ENCODE measurements at places on chromosomes 3 and 15.

DNA sequence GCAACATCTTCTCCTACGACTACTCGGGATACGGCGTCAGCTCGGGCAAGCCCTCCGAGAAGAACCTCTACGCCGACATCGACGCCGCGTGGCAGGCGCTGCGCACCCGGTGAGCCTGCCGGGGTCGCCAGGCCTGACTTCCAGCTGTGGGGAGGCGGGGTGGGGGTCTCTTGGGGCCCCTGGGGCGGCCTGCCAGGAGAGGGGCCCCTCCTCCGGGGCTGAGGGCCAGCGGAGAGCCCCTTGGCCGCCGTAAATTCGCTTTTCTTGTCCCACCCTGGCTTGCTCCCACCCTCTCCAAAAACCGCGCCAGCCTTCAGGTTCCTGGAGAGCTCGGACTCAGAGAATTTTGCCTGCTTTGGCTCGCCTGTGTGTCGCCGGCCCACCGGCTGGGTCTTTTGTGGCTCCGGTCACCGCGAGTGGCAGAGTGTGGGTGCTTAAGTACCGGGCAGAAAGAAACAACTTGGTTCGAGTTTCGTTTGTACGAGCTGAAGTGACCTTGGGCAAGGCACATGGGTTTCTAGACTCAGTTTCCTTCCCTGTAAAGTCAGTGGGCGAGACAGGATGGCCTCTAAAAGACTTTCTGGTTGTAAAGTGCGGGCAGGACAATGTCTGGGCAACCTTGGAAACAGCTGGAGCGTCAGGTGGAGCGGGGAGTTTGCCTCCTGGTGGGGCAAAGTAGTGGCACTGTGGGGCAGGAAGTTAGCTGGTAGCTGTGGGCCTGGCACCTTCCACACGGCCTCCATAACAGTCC, 976 bp downstream of the ABHD17C start:
- DNase-seq: no peak

- DNase-seq: no peak
Measured at GRCh38 chr3:38297947-38298711, 16.0 kb downstream of the SLC22A14 start.

DNA sequence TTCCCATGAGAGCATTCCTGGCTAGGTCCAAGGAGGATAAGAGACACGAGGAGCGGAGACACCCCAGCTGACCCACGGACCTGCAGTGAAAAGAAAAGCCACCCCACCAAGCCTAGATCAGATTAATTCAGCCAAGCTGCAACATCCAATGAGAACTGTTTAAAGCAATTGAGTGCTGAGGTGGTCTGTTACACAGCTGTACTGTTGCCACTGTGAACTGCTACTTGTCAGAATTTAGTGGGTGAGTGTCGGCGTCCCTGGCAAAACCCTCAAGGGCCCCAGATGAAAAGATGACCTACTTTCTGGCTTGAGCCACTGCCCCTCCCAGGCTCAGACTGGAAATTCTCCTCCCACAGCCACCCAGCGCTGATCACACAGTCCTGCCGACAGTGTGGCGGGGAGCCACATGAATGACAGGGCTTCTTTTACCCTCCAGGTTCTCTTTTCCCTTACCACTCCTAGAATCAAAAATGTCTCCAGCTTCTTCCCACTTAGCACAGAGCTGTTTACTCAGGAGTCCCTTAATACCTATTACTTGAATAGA, 26.4 kb upstream of the KBTBD12 start:
- DNase-seq: no peak

GRCh38 chr15:45536934-45537333, 14.4 kb upstream of the SLC30A4 start:
- no peak for DNase-seq

DNA sequence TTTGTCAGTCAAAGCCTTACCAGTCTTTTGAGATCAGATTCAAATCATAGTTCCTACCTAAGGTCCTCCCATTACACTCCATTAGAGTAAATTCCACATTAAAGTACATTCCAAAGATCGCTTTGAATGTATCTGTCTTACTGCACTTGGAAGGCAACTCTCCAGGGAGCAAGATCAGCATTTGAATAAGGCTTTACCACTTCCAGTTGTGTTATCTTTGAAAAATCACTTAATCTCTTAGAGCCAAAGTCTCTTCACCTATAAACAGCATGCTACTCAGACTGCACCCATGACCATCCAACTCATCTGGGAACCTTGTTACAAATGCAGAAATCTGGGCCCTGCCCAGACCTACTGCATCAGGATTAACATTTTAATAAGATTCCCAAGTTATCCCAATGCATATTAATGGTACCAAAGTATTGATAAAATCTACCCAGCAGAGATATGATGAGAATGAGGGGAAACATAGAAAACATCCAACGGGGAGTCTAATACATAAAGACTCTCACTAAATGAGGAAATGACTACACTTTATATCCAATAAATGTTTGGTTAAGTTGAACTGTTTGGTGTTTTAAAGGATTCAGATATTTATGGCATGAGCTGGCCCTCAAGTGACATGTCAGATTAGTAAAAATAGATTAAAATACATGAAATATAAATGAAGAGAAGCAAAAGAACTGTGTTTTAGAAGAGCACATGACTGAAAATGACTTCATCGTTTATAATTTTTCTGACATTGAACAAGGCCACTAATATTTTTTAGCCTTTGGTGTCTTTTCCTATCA, 75.9 kb downstream of the TNIK start:
- no peak for DNase-seq

- DNase-seq: no peak
Measured at GRCh38 chr15:69749797-69750196, 297.2 kb downstream of the RPLP1 start.

GRCh38 chr3:71495708-71496472, 87.6 kb downstream of the FOXP1 start:
- DNase-seq: no peak

DNA sequence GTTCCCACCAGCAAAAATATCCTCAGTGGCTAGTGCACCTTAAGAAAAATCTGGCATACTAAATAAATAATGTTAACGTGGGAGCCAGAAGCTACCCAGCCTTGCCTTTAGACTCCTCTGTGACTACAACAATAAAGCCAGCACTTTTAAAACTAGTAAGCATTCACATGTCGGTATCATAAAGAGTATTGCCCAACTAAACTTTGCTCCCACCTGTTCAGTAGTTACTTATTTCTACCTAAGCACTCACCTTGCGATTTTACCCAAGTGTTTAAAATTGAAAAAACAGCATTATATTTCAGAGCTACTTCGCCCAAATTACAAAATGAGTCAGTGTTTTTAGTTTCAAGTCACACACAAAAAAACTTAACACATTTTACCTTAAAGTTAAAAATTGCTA, 12.8 kb downstream of the ALDH1L1 start:
- no peak for DNase-seq

- no peak for DNase-seq
Measured at GRCh38 chr3:8550611-8551010, 49.0 kb downstream of the LMCD1 start.

GRCh38 chr15:68994149-68994548, 20.3 kb upstream of the NOX5 start:
- no peak for DNase-seq

DNA sequence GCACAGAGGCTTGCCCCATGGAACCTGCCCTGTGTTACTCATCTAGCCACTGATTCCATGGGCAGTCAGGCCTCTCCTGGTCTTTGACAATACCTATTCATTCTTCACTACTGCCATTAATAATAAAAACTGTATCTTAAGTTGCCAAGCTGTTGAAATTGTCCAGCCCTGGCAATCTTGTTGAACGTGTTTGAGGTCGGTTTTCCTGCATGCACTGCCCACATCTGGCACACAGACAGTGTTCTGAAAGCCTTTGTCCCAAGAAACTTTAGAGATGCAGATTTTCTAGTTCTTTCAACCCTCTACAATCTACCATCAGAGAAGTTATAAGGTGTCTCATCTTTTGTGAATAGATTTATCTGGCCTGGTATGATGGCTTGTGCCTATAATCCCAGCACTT, 567.2 kb upstream of the NECTIN3 start:
- no peak for DNase-seq

- DNase-seq: no peak
Measured at GRCh38 chr3:152615681-152616080, 219.2 kb upstream of the P2RY1 start.

DNA sequence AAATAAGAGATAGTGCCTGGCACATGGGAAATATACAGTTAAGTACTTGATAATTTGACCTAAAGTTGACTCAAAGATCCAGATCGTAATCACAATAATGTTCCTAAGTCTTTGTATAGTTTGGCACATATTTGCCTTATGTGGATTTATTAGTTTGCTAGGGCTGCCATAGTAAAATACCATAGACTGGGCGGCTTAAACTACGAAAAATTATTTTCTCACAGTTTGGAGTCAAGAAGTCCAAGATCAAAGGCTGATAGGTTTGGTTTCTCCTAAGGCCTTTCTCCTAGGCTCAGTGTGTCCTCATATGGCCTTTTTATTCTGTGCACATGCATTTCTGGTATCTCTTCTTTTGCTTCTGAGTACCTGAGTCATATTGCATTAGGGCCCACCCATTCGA, 453.7 kb downstream of the NAALADL2 start:
- DNase-seq: no peak

DNA sequence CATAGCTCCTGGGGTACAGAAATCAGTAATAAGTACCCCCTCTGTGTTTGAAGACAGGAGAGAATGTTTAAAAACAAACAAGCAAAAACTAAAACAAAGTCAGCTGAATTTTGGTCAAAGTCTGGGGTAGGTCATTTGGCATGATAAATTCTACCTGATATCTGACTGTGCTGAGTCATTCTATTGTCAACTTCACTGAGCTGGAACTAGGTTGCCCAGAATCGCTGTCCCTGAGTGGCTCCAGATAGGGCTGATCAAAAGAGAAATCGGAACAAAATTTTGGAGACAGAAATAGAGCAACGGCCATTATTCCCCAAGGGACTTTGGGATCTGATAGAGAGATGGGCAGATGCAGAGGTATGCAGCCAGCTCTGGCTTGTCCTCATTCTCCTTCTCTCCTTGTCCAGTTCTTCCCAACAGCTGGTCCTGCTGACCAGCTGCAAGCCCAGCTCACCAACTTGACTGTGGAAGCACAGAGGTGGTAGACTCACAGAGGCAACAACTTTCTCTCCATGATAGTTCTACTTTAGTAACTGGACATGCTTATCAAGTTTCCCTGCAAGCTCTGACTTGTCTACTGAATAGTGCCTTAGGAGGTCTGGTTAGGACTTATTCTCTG, 57.3 kb upstream of the MYRIP start:
- DNase-seq: no peak
